SW 1271 (cell line): ENCODE measurements at places on chromosomes 11 and 22.

DNA sequence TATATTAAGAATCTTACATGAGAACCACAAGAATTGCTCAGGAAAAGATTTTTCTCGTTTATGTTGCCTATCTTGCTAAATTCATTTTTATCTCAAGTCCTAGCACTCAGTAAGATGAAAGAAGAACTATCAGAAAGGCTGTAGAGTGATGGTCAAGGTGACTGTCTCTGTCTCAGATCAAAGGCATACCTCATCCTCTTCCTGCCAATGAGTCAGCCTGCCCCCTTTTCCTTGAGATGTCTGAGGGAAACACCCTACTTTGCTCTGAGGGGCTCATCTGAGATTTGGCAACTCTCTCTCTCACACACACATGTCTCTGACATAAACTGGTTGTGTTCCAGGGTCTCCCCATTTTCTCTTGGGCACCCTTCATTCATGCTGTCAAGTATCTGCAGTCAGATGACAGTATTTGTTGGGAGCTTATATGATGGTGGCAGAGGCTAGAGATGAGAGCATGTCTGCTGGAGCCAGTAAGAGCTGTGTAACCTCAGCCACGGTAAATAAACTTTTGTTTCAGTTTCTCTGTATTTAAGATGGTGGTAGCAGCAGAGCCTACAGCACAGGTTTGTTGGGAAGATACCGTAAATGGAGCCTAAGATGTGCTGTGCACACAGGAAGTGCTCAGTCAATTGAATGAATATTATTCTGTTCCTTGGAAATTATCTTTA lies 1.6 kb downstream of the MMP27 start:
- no peak for DNase-seq

DNA sequence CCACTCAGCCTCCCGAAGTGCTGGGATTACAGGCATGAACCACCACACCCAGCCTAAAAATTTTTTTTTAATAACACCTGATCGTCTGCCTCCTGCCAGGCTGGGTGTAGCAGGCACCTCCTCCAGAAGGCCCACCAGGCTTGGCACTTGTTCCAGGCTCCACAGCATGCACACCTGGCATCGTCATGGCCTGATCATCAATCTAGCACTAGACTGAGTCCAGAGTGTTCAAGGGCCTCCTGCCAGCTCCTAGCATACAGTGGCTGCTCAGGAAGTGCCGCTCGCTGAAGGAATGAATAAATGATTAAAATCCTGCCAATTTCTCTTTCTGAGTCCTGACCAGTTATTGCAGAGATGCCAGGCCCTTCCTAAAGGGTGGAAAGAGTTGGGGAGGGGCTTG lies 3.5 kb upstream of the PDGFB start:
- DNase-seq = no peak

DNA sequence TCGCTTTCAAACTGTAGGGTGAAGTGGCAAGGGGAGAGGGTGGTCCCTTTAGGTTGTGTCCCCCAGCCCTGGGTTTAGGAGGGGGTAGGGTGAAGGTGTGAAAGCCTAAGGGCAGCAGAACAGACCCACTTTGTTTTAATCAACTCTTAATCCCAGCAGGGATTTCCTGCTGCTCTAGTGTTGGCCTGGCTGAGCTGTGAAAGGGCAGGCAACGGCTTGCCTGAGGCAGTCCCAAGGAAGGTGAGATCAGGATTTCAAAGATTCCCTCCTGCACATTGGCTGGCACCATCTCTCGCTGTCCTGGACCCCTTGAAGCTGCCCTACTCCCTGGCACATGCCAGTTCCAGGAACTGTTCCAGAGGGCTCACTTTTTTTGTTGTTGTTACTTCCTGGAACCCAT lies 221.3 kb downstream of the INSC start:
- no peak for DNase-seq

GRCh38 chr22:37518509-37519267 lies 527 bp downstream of the CARD10 start:
- no peak for DNase-seq

GRCh38 chr11:115377882-115378296 lies 126.3 kb downstream of the CADM1 start:
- no peak for DNase-seq

DNA sequence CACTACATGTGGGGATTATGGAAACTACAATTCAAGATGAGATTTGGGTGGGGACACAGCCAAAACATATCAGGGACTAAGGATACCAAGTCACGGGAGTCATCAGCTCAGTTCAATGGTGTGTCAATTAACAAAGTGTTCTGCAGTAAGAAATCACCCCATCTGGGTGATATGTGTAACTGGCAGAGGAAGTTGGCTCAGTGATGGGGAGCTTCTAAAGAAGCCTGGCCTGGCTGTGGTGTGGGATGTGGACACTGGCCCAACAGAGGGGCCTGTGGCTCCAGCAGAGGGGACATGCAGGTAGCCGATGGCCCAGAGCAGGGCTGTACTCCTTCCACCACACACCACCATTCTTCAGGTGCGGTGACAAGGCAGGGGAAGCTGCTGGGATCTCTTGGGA lies 31.6 kb downstream of the RPS6KA4 start:
- DNase-seq = no peak

- no peak for DNase-seq
Observed at GRCh38 chr22:27066856-27067255, 409.5 kb downstream of the MIAT start.

DNA sequence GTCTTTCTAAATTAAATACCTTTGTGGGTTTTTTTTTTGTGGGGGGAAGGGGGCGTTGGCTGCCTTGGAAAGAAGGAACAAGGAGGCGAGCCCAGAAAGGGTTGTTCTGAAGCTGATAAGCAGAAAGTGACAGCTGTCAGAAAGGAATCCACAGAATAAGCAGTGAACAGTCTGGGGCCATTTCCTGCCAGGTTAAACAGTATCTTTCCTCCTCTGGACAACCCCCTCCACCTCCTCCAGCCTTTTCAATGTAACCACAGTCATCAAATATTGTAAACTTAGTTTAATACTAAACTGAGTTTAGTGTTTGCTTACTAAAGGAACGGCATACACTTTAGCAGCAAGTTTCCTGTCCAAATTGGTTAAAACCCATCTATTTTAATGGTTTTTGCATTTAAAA lies 271.2 kb upstream of the SYN3 start:
- DNase-seq = no peak

- DNase-seq = no peak
Observed at GRCh38 chr11:66337103-66337899, 1.1 kb upstream of the RIN1 start.

DNA sequence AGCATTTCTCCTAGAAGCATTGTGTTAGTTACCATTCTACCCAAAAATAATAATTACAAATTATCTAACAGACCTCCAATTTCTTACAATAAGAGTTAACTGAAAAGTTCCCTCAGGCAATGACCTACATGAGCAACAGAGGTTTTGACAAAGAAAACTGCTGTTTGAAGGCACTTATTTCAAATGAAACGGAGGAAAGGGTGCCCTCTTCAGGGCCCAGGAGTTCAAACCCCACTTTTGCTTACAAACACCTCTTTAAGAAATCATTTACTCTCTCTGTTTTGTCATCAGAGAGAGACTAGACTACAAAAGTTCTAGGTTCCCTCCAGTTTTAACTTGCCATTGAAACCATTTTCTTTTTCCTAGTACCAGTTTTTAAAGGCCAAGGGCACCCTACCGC lies 56.7 kb downstream of the AMBRA1 start:
- no peak for DNase-seq
